Amniotic epithelial cell (primary cell): ENCODE measurements at places on chromosomes 3 and 15.

DNA sequence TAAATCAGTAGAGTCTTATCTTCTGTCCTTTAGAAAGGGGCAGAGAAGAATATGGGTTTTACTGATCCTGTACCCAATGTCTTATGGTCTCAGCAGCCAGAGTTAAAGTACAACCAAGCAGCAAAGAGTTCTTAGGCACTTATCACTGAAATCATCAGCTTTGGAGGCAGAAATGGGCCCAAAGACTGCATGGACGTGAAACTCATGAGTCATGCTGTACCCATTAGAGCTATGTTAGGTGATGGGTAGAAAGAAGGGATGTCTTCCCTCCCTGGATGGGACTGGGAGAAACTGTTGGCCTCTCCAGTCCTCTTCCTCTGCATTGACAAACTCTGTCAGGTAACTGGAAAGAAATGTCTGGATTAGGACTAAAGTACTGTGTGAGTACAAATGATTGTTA, 63.4 kb downstream of the EOMES start:
- no peak for DNase-seq

DNA sequence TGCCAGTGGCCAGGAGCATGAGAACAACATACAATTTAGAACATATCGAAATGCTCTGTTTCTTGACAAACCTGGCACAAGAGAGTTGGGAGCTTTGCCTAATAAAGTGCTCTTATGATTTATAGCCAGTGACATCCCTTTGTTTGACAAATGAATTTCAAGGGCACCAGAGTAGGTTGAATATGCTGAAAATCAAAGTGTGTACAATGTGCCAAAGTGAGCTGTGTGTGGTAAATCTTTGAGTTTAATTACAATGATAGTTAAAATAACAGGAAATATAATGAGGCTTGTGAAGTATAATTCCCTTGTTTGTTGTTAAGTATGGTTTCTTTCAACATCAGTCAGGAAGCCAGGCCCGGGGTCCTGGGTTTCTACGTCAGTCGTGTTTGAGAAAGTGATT, 211.9 kb downstream of the EBLN2 start:
- DNase-seq = no peak

GRCh38 chr15:52227456-52227855, 36.3 kb upstream of the GNB5 start:
- DNase-seq = peak; percentile 82

GRCh38 chr3:172031996-172032395, 7.4 kb upstream of the FNDC3B start:
- peak; percentile 25 for DNase-seq

DNA sequence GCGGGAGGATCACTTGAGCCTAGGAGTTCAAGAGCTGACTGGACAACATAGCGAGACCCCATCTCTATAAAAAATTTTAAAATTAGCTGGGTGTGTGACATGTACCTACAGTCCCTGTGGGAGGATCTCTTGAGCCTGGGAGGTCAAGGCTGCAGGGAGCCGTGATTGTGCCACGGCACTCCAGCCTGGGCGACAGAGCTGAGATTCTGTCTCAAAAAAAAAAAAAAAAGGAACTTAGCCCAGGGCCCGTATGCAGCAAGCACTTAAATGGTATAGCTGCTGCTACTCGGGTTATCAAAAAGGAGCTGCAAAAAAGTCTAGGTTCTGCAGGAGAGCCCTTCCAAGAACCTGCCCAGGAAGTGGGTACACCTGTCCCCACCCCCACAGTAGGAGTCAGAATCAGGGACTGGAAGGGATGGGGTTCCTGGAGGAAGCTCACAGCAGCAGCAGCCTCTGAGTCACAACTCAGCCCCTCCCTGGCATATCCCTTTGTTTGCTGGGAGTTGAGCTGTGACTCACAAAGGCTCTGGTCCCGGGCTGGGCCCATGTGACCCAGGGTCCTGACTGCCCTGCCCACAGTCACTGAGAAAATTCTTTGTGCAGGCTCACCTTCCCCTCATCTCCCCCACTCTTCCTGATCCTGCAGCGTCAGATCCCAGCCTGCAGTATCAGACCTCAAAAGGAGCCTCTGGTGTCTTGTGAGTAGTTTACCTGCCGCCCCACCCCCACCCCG, at the start of gene SPATA12:
SPATA12 (plus strand) TSS at position 576 of the 733 bp plus-strand sequence. CDS start 13,031 bp downstream, outside the sequence.
- peak; percentile 83 for DNase-seq

GRCh38 chr3:186997473-186997939, 67.2 kb downstream of the ST6GAL1 start:
- DNase-seq = no peak

GRCh38 chr15:98438326-98438725, 210.0 kb upstream of the IGF1R start:
- DNase-seq = no peak

DNA sequence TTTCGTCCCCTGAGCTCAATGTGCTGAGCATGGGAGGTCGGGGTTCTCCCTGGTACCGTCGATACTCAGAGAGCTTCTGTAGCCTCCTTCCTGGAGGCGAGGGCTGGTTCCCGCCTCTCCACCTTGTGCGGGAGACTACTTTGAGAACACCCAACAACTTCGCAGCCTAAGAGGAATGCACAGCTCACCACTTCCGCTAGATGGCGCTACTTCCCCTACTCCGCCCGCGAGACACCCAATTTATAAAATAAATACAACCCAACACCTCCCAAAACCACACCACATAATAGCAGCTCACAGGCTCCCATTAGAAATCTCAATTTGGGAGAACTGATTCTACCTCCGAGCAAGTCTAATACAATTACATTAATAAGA, 1.2 kb downstream of the RGMA start:
- DNase-seq = peak; percentile 29

GRCh38 chr15:40379853-40380252, 2.7 kb upstream of the KNSTRN start:
- peak; percentile 99 for DNase-seq
